ENCODE measurements at places on chromosomes 12 and 14.
A peak's percentile ranks its signal among the peaks of the same experiment; 100 is the strongest.

GRCh38 chr12:6367969-6368892 lies 7.1 kb downstream of the SCNN1A start:
- no peaks in the 10 kb centered on the region for H3K36me3 ChIP-seq
- no peak overlapping the region for H3K4me3 ChIP-seq
- no peaks in the 10 kb centered on the region for H3K27me3 ChIP-seq
- H3K4me1 ChIP-seq: peaks cover 39% of the 10 kb centered on the region

DNA sequence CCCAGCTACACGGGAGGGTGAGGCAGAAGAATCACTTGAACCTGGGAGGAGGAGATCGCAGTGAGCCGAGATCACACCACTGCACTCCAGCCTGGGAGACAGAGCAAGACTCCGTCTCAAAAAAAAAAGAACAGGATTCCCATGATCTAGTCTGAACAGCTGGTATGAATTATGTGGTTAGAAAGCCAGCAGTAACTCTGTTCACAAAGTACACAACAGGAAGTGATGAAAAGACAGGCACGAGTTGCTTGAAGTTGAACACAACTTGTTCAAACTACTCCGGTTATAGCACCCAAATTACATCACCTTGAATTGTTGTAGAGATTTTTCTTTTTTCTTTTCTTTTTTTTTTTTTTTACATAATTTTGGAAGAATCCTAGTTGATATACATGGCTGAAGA lies 238.8 kb upstream of the RGS6 start:
- peak; percentile 37 for DNase-seq
- peaks cover 12% of the 10 kb centered on the region for H3K36me3 ChIP-seq
- H3K4me3 ChIP-seq: no peak overlapping the region
- no peak overlapping the region for H3K27ac ChIP-seq

DNA sequence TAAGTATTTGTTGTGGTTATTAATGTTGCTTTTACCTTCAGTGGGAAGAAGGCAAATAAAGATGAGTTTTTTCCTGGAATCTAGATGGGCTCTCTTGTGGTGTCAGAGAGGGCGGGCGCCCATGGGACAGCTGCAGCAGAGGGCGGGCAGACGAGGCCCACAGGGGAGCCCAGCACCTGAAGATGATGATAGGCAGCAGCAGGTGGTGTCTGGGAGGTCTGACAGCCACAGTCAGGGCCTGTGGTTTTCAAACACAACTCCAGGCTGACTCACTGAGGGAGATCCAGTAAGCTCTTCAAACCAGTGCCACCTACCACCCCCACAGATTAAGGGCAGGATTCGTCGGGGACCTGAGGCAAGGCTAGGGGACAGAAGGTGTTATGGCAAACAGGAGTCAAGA lies 42.8 kb downstream of the NKX2-1 start:
- no peak for DNase-seq
- no peaks in the 10 kb centered on the region for H3K36me3 ChIP-seq
- H3K4me1 ChIP-seq: no peaks in the 10 kb centered on the region

- H3K27me3 ChIP-seq: no peaks in the 10 kb centered on the region
- H3K27ac ChIP-seq: no peak overlapping the region
- H3K36me3 ChIP-seq: peaks cover 10% of the 10 kb centered on the region
- H3K4me3 ChIP-seq: no peak overlapping the region
Measured at GRCh38 chr14:50353126-50353525, 41.0 kb downstream of the DMAC2L start.

DNA sequence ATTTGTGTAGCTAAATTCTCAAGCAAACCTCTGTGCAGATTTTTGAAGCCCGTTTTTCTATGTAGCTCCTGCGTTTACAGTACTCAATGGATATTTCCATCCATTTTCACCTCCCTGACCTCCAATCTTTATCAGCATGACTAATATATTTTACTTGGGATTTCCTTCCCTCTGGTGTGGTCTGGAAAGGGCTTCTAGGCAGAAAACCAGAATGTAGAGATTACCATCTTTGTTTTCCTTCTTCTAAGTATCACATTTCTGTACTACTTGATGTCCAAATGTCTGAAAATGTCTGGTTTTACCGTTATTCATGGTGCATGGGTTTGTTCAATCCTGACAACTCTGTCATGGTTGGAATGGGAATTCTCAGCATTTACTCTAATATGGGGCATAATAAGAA lies 907.6 kb upstream of the FLRT2 start:
- H3K4me1 ChIP-seq: no peaks in the 10 kb centered on the region
- no peaks in the 10 kb centered on the region for H3K27me3 ChIP-seq
- DNase-seq: no peak

GRCh38 chr14:66403183-66403582 lies 83.0 kb upstream of the CCDC196 start:
- H3K4me3 ChIP-seq: no peak overlapping the region
- no peaks in the 10 kb centered on the region for H3K4me1 ChIP-seq
- H3K27me3 ChIP-seq: no peaks in the 10 kb centered on the region
- H3K36me3 ChIP-seq: no peaks in the 10 kb centered on the region

GRCh38 chr12:112091563-112091962 lies 17.0 kb downstream of the NAA25 start:
- no peaks in the 10 kb centered on the region for H3K27me3 ChIP-seq
- DNase-seq: no peak
- H3K36me3 ChIP-seq: peaks cover 33% of the 10 kb centered on the region
- no peak overlapping the region for H3K27ac ChIP-seq
- H3K4me1 ChIP-seq: no peaks in the 10 kb centered on the region

GRCh38 chr14:70416338-70416724 lies 559 bp downstream of the SYNJ2BP start:
- no peaks in the 10 kb centered on the region for H3K27me3 ChIP-seq
- peak overlapping the region; percentile 80 for H3K4me3 ChIP-seq
- H3K27ac ChIP-seq: peak overlapping the region; percentile 60

- no peak within 1 kb of the TSS for H3K4me3 ChIP-seq
- H3K4me1 ChIP-seq: no peaks in the 10 kb centered on the region
- no peak for DNase-seq
- H3K27ac ChIP-seq: no peak within 1 kb of the TSS
Measured at GRCh38 chr14:94322648-94323570, at the start of gene SERPINA6. SERPINA6 (minus strand) TSS chr14:94323336; CDS start chr14:94314648, 8,688 bp downstream.

- H3K36me3 ChIP-seq: peaks cover 13% of the 10 kb centered on the region
- DNase-seq: no peak
- H3K27ac ChIP-seq: no peak overlapping the region
- H3K4me1 ChIP-seq: no peaks in the 10 kb centered on the region
Measured at GRCh38 chr12:103779410-103780092, 61.5 kb downstream of the NT5DC3 start.

DNA sequence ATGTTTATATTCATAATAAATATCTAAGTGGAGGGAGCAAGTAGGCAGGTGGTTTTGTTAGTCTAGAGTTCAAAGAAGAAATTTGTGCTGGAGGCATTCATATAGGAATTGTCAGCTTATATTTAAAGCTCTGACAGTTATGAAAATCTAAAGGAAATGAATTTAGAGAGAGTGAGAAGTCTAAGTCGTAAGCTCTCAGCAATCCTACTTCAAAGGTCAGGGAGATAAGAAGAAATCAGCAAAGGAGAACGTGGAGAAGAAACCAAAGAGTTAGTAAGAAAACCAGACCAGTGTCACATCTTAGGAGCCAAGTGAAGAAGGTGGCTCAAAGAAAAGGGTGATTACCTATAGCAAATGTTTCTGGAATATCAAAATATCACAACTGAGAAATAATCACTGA lies 241.8 kb downstream of the FSCB start:
- DNase-seq: no peak
- no peaks in the 10 kb centered on the region for H3K4me1 ChIP-seq
- H3K27ac ChIP-seq: no peak overlapping the region
- no peaks in the 10 kb centered on the region for H3K27me3 ChIP-seq
- no peaks in the 10 kb centered on the region for H3K36me3 ChIP-seq

Measured in natural killer cell (primary cell).